Stimulated activated CD4-positive, alpha-beta T cell treated with anti-CD3 and anti-CD28 coated beads, Interleukin-1b, Interleukin-23, amount 100 ng/mL, for 1 hour (primary cell): ENCODE measurements at places on chromosomes 1 and 21.

DNA sequence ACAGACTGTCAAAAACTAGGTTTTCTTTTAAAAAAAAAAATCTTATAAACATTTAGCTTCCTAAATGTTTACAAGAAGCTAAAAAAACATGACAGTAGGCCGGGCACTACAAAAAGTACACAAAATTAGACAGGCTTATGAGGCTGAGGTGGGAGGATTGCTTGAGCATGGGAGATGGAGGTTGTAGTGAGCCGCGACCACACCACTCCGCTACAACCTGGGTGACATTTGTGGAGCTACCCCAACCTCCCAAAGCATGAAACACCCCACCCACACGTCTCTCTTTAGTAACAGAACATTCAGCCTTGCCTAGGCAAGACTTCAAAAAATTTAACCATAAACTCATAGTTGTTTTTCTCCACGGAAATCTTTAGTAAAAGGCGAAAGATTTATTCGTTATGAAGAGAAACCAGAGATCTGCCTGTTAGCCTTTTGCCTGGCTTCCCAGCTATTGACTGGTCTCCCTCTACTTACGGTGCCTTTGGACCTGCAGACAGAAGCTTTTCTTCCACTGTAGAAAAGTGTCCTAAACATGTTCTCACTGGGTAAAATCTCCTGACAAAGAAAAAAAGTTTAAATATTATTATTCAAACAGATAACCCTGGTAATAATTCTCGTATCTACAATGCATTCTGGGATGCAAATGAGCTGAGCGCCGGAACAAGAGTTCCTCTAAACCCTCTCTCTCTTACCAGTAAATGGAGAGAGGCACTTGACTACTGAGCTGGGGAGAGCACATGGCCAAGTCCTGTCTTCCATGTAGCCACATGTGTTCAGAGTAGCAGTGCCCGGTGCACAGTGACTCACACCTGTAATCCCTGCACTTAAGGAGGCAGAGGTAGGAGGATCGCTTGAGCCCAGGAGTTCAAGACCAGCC is 9.2 kb downstream of the RNU5D-1 start:
- DNase-seq = no peak

- DNase-seq = no peak
Observed at GRCh38 chr1:182570611-182570970, 18.5 kb downstream of the RNASEL start.

DNA sequence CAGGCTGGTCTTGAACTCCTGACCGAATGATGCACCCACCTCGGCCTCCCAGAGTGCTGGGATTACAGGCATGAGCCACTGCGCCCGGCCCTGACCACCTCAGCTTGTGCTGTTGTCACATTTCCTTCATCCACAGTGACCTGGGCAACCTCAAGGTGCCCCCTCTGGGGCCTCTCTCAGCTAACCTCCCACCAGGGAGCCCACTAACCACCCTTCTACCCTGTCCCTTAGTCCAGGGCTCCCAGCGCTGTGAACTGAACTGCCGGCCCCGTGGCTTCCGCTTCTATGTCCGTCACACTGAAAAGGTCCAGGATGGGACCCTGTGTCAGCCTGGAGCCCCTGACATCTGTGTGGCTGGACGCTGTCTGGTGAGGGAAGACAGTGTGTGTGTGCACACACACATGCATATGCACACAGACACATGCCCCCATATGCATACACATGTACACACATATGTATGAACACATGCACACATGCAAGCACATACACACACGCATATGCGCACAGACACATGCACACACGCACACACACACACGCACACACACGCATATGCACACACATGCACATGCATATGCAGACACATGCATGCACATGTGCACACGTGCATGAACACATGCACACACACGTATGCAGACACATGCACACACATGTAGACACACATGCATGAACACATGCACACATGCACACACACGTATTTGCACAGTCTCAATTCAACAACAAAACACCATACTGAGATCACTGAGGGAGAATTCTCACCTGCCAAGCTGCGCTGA is 6.2 kb downstream of the ADAMTSL4 start:
- no peak for DNase-seq

GRCh38 chr1:199780948-199781670 is 246.4 kb upstream of the NR5A2 start:
- DNase-seq = no peak

- DNase-seq = no peak
Observed at GRCh38 chr1:230399321-230400006, 26.7 kb downstream of the PGBD5 start.
